ENCODE measurements at places on chromosomes 3 and 15. TPM values are rescaled to one million over a fixed set of nuclear protein-coding genes. Genes with fewer than 3 reads are reported as not detected.

MFAP1 gene
- 36.2 TPM for total RNA-seq

DNA sequence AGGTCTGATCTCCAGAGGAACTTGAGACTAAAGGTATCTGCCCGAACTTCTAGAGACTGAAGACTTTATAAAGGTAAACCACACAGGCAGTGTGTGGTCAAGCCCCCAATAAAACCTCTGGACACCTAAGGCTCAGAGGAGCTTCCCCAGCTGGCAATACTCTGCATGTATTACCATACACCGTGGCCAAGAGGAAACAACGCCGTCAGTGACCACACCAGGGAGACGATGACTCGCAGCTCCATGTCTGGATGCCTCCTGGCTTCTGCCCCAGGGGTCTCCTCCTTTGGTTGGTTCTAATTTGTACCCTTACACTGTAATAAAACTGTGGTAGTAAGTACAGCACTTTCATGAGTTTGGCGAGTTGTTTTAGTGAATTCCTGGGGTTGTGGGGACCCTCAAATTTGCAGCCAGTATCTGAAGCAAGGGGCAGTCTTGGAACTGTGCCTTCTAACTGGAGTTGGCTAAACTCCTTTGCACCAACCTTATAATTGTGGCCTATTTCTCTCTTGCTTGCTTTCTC, 32.1 kb upstream of the BCL2L10 start:
- DNase-seq, result peak; percentile 28

- no peak for DNase-seq
Observed at GRCh38 chr3:167728176-167728575, 6.5 kb downstream of the PDCD10 start.

DNA sequence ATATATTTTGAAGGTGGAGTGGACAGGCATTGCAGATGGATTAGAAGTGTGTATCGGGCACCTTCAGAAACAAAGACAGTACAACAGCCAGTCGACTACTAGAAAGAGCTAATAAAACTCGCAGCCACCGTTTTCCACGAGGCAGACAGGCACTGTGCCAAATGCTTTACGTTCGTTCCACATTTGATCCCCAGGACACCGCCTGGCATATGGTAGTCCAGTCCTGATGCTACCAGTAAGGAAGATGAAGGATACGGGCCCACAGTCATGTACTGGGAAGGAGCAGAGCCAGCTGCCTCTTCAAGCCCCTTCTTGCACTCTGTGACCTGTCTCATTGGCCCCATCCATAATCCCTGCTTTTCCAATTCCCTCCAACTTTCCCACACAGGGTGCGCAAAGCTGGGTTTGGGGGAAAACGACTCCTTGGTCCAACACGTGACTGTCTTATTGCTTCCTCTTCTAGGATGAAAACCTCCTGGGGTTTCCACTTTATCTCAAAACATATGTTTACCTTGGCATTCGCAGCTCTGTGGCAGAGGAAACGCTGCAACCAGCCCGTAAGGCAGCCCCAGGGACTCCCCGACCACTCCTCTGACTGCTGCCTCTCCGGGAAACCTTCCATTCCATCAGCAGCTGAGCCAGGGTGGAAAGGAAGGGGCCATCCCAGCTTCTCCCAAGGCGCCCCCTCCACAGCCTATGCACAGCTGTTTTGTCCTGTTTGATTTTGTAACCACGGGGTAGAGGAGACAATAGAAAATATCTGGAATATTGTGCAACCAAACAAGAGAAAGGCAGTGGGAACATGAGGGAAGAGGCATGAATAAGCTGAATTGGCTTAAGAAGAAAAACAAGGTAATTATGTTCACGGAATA, 107.4 kb downstream of the ADAMTS17 start:
- no peak for DNase-seq

DNA sequence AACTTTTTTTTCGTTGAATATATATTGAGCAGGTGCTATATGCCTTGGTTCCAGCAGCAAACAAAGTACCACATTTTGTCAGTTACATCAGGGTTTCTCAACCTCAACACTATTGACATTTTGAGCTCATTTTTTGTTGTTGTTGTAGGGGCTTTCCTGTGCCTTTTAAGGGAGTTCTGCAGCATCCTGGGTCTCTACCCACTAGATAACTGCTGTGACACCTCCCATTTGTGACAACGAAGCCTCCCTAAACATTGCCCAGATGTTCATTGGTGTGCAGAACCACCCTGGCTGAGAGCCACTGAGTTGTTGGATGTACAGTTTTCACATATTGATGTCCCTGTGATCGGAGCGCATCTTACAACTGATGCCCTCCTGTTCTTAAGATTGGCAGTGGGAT, 382.6 kb downstream of the PTPRG start:
- no peak for DNase-seq
